IMR-90 (cell line): ENCODE measurements at places on chromosomes 2 and 18. TPM values are rescaled to one million over a fixed set of nuclear protein-coding genes. Genes with fewer than 3 reads are reported as not detected.

The EDAR gene
- total RNA-seq = not detected in 2 replicates

The RAB11FIP5 gene
- total RNA-seq = 21.4 and 21.5 TPM in 2 replicates

The ABCA12 gene
- under 0.01 TPM in 2 replicates for total RNA-seq

The SOS1 gene
- 8.2 and 13.6 TPM in 2 replicates for total RNA-seq
